ENCODE measurements at places on chromosomes 3 and 15.
A peak's percentile ranks its signal among the peaks of the same experiment; 100 is the strongest.

DNA sequence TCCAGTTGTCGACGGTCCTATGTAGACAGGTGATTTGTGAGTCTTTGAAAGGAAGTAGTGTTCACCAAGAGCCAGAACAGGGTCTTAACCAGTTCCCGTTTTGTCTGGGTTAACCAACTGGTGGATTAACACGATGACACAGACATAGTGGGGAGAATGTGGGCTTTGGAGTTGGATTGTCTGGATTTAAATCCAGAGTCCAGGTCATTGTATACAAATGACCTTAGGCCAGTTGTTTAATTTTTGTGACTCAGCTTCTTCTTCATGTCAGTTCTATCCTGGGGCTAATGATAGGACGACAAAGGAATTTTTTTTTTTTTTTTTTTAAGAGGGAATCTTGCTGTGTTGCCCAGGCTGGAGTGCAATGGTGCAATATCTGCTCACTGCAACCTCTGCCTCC lies 126.7 kb downstream of the LPP start:
- no peak for DNase-seq
- no peak overlapping the region for H3K4me3 ChIP-seq
- H3K36me3 ChIP-seq = no peaks in the 10 kb centered on the region
- no peak overlapping the region for H3K27ac ChIP-seq
- no peaks in the 10 kb centered on the region for H3K27me3 ChIP-seq

DNA sequence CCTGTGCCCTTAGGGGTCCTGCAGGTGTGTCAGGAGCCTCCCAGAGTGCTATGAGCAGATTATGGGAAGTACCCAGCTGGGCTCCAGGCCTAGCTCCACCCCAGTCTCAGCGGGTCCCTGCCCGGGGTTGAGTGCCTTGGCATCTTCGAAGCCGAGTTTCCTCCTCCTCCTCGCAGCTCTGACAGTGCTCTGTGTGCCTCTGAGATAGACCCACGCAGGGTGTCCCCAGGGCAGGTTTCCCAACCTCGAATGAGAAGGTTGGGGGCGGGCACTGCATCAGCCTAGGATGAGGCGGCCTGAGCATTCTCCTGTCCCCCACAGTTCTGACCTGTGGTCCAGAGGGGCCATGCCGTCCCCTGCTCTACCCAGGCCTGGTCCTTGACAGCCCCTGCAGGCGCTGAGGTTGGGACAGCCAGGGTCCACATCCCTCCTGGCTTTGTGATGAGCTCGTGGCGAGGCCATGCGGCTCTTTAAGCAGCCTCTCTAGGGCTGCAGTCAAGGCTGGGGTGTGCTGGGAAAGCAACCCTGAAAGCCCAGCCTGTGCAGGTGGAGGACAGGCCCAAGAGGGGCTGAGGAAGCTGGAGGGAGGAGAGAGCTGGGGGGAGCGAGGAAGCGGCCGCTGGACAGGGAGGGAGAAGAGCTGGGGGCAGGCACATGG lies 20.2 kb upstream of the SKOR1 start:
- peak; percentile 36 for DNase-seq
- no peaks in the 10 kb centered on the region for H3K4me1 ChIP-seq
- no peak overlapping the region for H3K4me3 ChIP-seq
- no peak overlapping the region for H3K27ac ChIP-seq
- H3K36me3 ChIP-seq = no peaks in the 10 kb centered on the region
- no peaks in the 10 kb centered on the region for H3K27me3 ChIP-seq

GRCh38 chr3:10228248-10228950 lies 19.9 kb upstream of the TATDN2 start:
- H3K27ac ChIP-seq = no peak overlapping the region
- DNase-seq = no peak
- peaks cover 12% of the 10 kb centered on the region for H3K36me3 ChIP-seq
- H3K4me1 ChIP-seq = peaks cover 18% of the 10 kb centered on the region
- H3K27me3 ChIP-seq = no peaks in the 10 kb centered on the region

DNA sequence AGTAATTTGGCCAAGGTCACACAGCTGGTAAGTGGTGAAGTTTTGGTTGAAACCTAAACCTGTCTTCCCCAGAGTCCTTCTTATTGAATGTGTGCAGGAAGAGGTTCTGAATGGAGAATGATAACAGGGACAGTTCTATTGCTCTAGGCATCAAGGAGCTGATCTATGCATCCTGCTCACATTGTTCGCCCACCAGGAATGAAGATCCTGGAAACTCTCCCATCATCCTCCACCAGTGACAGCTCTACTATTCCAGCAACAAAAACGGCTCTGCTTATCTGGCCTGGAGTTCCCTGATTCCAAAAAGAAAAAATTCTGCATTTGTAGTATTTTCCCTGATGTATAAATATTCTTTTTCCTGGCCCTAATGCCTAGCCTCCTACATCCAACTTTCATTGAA lies 16.4 kb upstream of the TNFAIP8L3 start:
- H3K4me3 ChIP-seq = no peak overlapping the region
- DNase-seq = no peak
- no peaks in the 10 kb centered on the region for H3K27me3 ChIP-seq
- no peaks in the 10 kb centered on the region for H3K36me3 ChIP-seq

DNA sequence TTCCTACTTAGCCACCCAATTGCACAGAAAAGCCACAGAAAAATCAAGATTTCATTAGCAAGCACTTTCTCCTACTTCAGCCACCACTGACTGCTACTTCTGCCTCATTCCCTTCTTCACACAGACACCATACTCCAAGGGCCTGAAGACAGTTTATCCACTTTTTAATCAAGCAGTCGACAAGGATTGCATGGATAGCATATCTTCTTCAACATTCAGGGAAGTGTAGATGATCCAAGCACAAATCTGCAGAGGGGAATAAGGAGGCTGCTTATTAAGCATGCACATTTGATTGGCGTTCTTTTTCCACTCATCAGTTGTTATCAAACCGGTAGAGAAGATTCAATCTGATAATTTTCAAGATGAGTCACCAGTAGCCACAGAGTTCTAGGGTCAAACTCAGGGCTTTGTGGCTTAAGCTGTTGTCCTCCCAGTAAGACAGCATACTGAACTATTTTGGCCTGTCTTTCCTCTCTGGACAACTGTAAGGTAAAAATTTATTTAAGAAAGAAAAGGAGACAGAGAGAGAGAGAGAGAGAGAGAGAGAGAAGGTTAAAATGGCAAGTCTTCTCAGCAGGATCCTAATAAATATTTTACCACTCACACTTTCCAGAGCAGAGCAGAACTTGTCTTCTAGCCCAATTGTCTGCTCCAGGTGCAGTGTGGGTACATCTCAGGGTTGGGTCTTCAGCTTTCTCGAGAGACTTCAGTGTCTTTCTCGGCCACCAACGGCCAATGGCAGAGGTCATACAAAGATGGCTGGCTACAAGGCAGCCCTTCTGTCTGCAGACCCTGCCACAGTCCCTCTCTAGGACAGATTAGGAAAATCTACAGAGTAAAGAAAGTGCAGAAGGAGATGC lies 80.6 kb upstream of the BHLHE40 start:
- H3K27ac ChIP-seq = peak overlapping the region; percentile 47
- no peaks in the 10 kb centered on the region for H3K36me3 ChIP-seq
- DNase-seq = no peak
- H3K27me3 ChIP-seq = no peaks in the 10 kb centered on the region
- no peak overlapping the region for H3K4me3 ChIP-seq

GRCh38 chr3:36538136-36538749 lies 157.9 kb downstream of the STAC start:
- no peak for DNase-seq
- H3K4me3 ChIP-seq = no peak overlapping the region
- no peaks in the 10 kb centered on the region for H3K4me1 ChIP-seq
- H3K27ac ChIP-seq = no peak overlapping the region
- H3K27me3 ChIP-seq = no peaks in the 10 kb centered on the region

- no peak for DNase-seq
- no peaks in the 10 kb centered on the region for H3K4me1 ChIP-seq
- no peak overlapping the region for H3K27ac ChIP-seq
- H3K4me3 ChIP-seq = no peak overlapping the region
- H3K36me3 ChIP-seq = no peaks in the 10 kb centered on the region
These were observed 94.9 kb downstream of the AKAP13 start for GRCh38 chr15:85475317-85475701.

DNA sequence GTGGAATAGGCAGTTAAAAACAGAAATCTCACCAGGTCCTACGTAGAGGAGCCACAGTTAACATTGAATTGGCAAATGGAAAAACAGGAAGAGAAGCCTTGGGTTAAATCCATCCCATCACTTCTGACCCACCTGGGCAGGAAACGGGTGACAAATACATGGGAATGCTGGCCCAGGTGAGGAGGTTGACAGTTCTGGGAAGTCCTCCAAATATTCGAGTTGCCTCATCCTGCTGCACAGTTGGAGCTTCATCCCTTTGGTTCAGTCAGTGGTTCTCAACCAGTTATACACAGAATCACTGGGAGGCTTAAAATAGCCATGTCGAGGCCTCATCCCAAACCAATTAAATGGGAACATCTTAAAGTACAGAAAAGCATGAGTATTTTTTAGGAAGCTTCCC lies 5.3 kb downstream of the MYZAP start:
- no peak overlapping the region for H3K4me3 ChIP-seq
- no peak for DNase-seq
- peaks cover 45% of the 10 kb centered on the region for H3K4me1 ChIP-seq
- H3K27me3 ChIP-seq = no peaks in the 10 kb centered on the region

- H3K27ac ChIP-seq = no peak overlapping the region
- no peak for DNase-seq
- H3K27me3 ChIP-seq = no peaks in the 10 kb centered on the region
- H3K4me1 ChIP-seq = peaks cover 4% of the 10 kb centered on the region
- H3K36me3 ChIP-seq = no peaks in the 10 kb centered on the region
- H3K4me3 ChIP-seq = no peak overlapping the region
These were observed 120.7 kb downstream of the CMSS1 start for GRCh38 chr3:99938270-99938911.

GRCh38 chr15:31522028-31522427 lies 195.4 kb downstream of the KLF13 start:
- no peaks in the 10 kb centered on the region for H3K4me1 ChIP-seq
- H3K27ac ChIP-seq = no peak overlapping the region
- no peak for DNase-seq
- H3K27me3 ChIP-seq = no peaks in the 10 kb centered on the region
- H3K36me3 ChIP-seq = no peaks in the 10 kb centered on the region
